ENCODE measurements at places on chromosomes 5 and 9. TPM values are rescaled to one million over a fixed set of nuclear protein-coding genes. Genes with fewer than 3 reads are reported as not detected.

DNA sequence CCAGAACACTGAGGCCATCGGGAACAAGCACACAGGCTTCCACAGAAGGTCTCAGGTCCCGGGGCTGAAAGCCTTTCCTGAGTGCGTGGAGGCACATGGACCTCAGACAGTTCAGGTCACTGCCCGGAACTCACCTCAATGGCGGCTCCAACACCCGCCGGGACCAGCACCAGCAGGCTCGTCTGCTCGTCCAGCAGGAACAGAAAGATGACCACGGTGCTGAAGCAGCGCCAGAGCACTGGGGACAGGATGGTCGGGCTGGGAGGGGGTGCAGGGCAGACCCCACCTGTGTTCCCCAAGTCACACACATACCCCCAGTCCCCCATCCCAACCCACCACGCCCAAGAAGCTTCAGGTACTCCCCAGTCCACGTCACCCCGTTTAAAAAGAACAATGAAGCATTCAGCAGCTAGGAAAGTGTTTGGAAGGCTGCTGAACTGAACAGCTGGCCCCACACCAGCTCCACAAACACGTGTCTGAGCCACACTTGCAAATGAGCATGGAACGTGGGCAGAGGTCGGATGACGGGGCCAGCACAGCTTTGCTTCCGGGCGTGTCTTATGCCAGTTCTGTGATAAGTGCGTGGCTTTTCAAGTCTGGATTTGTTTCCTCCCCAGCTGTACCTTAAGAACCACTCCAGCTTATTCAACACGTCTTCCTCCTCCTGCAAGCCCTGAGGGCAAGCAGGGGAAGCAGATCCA, 14.6 kb downstream of the CLPTM1L start:
- H3K4me3 ChIP-seq = no peak overlapping the region
- peaks cover 8% of the 10 kb centered on the region for H3K36me3 ChIP-seq
- H3K4me1 ChIP-seq = no peaks in the 10 kb centered on the region
- no peak for DNase-seq

DNA sequence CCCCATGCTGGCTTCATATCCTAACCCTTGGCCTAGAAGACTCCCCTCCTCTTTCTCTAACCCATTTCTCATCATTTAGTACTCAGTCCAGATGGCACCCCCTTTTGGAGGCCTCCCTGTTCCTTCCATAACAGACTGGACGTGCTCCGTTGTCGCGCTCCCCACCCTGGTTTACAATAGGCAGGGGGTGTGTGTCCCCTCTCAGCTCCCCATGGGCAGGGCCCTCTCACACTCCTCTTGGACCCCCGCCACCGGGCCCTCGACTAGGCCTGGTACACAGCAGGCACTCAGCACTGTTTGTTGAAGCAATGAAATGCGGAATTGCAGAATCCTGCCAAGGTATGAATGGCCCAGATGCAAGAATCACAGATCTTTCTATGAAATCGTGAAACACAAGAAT, 227.4 kb downstream of the FSTL4 start:
- H3K4me1 ChIP-seq = peaks cover 15% of the 10 kb centered on the region
- H3K27ac ChIP-seq = no peak overlapping the region
- DNase-seq = no peak
- H3K36me3 ChIP-seq = no peaks in the 10 kb centered on the region
- H3K4me3 ChIP-seq = no peak overlapping the region

DNA sequence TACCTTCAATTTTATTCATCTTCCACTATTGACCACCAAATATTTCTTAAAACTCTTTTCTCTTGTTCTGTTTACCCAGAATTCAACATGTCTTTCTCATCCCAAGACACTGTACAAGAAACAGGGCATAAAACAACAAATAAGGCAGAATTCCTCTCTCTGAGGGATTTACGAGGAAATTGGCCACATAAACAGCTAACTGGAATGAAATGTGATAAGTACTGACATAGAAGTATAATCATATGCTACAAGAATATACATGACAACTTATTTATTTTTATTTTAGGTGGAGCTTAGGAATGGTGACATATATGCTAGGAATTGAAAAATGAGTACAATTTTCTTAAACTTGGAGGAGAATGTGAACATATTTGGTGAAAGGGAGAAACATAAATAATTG, 48.8 kb upstream of the FBN2 start:
- no peak overlapping the region for H3K27ac ChIP-seq
- no peaks in the 10 kb centered on the region for H3K4me1 ChIP-seq
- no peaks in the 10 kb centered on the region for H3K27me3 ChIP-seq
- no peak for DNase-seq

The LRRC19 gene
- not detected for total RNA-seq

The MEIKIN gene
- not detected for total RNA-seq

All from neural crest cell (in vitro differentiated cells).